Osteocyte (in vitro differentiated cells): ENCODE measurements at places on chromosomes 4 and X. TPM values are rescaled to one million over a fixed set of nuclear protein-coding genes. Genes with fewer than 3 reads are reported as not detected.

- no peaks in the 10 kb centered on the region for H3K36me3 ChIP-seq
- H3K27ac ChIP-seq = no peak overlapping the region
- DNase-seq = no peak
- H3K4me3 ChIP-seq = no peak overlapping the region
- no peaks in the 10 kb centered on the region for H3K27me3 ChIP-seq
- H3K4me1 ChIP-seq = peaks cover 16% of the 10 kb centered on the region
Measured at GRCh38 chrX:9878146-9878820, 88.9 kb upstream of the CLDN34 start.

- no peak overlapping the region for H3K4me3 ChIP-seq
- no peak for DNase-seq
- peak overlapping the region; percentile 15 for H3K27ac ChIP-seq
- H3K4me1 ChIP-seq = peaks cover 59% of the 10 kb centered on the region
Measured at GRCh38 chr4:82367438-82368097, 6.2 kb downstream of the HNRNPD start.

GRCh38 chr4:72073816-72074215 lies 42.0 kb downstream of the NPFFR2 start:
- H3K4me3 ChIP-seq = no peak overlapping the region
- H3K36me3 ChIP-seq = no peaks in the 10 kb centered on the region
- H3K4me1 ChIP-seq = no peaks in the 10 kb centered on the region
- peaks cover 13% of the 10 kb centered on the region for H3K27me3 ChIP-seq

The TMPRSS11D gene
- not detected in 2 replicates for total RNA-seq

- H3K27ac ChIP-seq = no peak overlapping the region
- DNase-seq = no peak
- no peaks in the 10 kb centered on the region for H3K27me3 ChIP-seq
- no peak overlapping the region for H3K4me3 ChIP-seq
- peaks cover 18% of the 10 kb centered on the region for H3K4me1 ChIP-seq
- H3K36me3 ChIP-seq = no peaks in the 10 kb centered on the region
Measured at GRCh38 chr4:16770710-16771285, 127.6 kb downstream of the LDB2 start.

The CASP6 gene
- 19.8 and 23.3 TPM in 2 replicates for total RNA-seq

- H3K36me3 ChIP-seq = peaks cover 2% of the 10 kb centered on the region
- peaks cover 13% of the 10 kb centered on the region for H3K4me1 ChIP-seq
Measured at GRCh38 chr4:173538148-173538908, 8.3 kb upstream of the HAND2 start.

GRCh38 chr4:180335566-180335965 lies 1907.6 kb upstream of the TENM3 start:
- no peak overlapping the region for H3K27ac ChIP-seq
- no peaks in the 10 kb centered on the region for H3K36me3 ChIP-seq
- no peak overlapping the region for H3K4me3 ChIP-seq
- peaks cover 28% of the 10 kb centered on the region for H3K4me1 ChIP-seq

The PDGFRA gene
- total RNA-seq = 214 and 232 TPM in 2 replicates

- H3K4me3 ChIP-seq = no peak overlapping the region
- no peak overlapping the region for H3K27ac ChIP-seq
- H3K27me3 ChIP-seq = peaks cover 2% of the 10 kb centered on the region
- peak; percentile 53 for DNase-seq
Measured at GRCh38 chr4:17701882-17702281, 79.5 kb downstream of the FAM184B start.

DNA sequence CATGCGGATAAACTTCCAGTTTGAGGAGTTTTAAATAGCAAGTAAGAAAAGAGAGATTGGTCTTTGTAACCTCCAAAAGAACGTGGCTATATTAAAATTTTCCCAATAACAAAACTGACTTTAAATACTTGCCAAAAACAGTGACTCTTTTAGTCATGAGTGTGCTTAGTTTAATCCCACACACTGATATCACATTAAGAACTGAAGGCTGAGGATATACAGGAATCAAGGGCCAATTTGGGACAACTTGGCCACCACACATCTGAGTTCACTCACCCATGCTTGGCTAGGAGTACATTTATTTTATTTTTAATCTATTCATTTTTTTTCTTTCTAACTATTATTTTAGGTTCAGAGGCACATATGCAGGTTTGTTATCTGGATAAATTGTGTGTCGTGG lies 110.2 kb downstream of the APBB2 start:
- peaks cover 4% of the 10 kb centered on the region for H3K4me1 ChIP-seq
- no peak overlapping the region for H3K27ac ChIP-seq
- no peaks in the 10 kb centered on the region for H3K27me3 ChIP-seq
- no peak overlapping the region for H3K4me3 ChIP-seq

- H3K27ac ChIP-seq = no peak overlapping the region
- H3K4me3 ChIP-seq = no peak overlapping the region
- no peak for DNase-seq
- no peaks in the 10 kb centered on the region for H3K4me1 ChIP-seq
Measured at GRCh38 chr4:11397819-11398610, 30.7 kb downstream of the HS3ST1 start.

DNA sequence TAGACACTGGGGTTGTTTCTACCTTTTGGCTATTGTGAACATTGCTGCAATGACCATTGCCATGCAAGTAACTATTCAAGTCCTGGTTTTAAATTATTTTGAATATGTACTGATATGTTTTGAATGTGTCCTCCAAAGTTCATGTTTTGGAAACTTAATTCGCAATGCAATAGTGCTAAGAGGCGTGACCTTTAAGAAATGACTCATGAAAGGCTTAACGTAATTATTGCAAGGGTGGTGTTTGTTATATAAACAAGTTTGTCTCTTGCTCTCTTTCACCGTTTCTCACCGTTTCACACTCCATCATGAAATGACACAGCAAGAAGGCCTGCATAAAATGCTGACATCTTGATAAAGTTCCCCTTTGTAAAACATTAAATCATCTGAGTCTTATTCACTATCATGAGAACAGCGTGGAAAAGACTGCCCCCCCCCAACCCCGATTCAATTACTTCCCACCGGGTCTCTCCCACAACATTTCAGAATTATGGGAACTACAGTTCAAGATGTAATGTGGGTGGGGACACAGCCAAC lies 506.9 kb upstream of the FAM47C start:
- no peak overlapping the region for H3K4me3 ChIP-seq
- H3K27me3 ChIP-seq = no peaks in the 10 kb centered on the region
- H3K36me3 ChIP-seq = no peaks in the 10 kb centered on the region
- no peak overlapping the region for H3K27ac ChIP-seq
- H3K4me1 ChIP-seq = no peaks in the 10 kb centered on the region
- DNase-seq = no peak

The MED12 gene
- 50.3 and 58.5 TPM in 2 replicates for total RNA-seq

The ZAR1 gene
- not detected in 2 replicates for total RNA-seq

DNA sequence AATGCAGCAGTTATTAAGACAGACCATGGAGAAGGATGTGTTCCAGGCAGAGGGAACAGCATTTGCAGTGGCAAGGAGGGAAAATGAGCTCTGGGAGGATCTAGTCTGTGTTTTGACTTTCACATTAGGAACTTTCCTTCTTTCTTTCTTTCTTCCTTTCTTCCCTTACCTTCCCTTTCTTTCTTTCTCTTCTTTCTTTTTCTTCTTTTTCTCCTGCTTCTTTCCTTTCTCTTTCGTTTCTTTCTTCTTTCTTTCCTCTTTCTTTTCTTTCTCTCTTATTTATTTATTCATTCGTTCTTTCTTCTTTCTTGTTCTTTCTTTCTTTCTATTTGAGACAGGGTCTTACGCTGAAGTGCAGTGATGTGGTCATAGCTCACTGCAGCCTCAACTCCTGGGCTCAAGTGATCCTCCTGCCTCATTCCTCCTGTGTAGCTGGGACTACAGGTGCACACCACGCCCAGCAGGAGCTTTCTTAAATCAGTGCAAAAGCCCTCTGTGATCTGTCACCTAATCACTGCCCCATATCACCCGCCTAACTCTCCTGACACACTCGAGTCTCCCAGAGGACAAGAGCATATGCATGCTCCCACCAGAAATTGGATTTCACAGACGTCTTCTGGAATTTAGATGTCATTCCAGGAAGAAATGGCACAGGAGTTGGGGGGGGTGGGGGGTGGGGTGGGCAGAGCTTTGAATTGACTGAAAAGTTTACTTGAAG lies 15.4 kb upstream of the SPATA4 start:
- no peaks in the 10 kb centered on the region for H3K36me3 ChIP-seq
- H3K4me3 ChIP-seq = no peak overlapping the region
- H3K27ac ChIP-seq = no peak overlapping the region
- H3K4me1 ChIP-seq = no peaks in the 10 kb centered on the region
- H3K27me3 ChIP-seq = peaks cover 4% of the 10 kb centered on the region

DNA sequence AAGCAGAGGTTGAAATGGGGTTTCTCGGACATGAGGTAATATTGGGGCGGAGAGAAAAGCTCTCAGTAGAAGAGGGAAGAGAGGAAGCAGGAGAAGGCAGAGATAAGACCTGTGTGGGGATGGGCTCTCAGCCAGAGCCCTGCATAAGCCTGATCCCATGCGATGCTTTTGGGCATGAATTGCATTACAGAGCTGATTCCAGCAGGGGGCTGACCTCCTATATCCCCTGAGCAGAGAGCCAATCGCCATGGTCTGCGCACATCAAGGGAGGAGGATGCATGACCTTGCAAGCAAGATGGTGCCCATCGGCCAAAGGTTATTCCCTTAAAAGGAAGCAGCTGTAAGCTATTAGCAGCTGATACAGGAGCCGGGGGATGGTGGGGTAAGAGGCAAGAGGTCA lies 7.6 kb downstream of the ANOS1 start:
- peaks cover 17% of the 10 kb centered on the region for H3K27me3 ChIP-seq
- no peak overlapping the region for H3K4me3 ChIP-seq
- H3K27ac ChIP-seq = no peak overlapping the region
- DNase-seq = no peak
- H3K36me3 ChIP-seq = no peaks in the 10 kb centered on the region

The PRRG1 gene
- total RNA-seq = 8.8 and 9.8 TPM in 2 replicates

DNA sequence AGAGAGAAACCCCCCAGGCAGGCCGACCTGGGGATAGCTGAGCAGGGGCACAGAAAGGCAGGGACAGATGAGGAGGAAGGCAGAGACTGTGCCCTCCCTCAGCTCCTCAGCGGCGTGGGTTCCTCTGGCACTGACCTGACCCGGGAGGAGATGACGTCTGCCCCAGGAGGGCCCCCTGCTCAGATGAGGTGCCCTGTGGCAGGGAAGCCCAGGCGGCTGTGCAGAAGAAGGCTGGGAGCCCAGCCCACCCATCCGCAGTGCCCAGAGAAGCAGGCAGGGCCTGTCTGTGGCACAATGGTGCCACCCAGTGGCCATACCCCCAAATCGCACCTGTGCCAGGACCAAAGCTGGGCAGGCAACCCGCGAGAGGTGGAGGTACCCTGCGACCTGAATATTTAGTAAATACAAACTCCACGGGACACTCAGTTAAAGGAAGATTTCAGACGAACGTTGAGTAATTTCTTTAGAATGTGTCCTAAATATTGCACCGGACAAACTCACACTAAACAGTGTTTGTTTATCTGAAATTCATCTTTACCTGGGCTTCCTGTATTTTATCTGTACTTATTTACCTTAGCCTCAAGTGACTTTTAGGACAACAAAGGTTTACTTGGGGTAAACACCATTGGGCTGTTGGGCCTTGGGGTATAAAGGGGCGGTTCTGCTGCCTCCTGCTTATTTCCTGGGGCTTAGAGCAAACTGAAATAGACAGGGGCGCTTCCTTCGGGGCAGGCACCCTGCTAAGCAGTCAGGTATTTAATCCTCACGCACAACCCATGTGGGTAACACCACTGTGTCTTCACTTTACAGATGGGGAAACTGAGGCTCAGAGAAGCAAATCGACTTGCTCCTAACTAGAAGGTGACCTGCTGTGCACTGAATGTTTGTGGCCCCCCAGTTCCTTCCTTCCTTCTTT lies 46.5 kb upstream of the HMX1 start:
- H3K4me1 ChIP-seq = no peaks in the 10 kb centered on the region
- H3K27ac ChIP-seq = no peak overlapping the region
- peaks cover 5% of the 10 kb centered on the region for H3K27me3 ChIP-seq
- H3K4me3 ChIP-seq = no peak overlapping the region
- no peaks in the 10 kb centered on the region for H3K36me3 ChIP-seq

DNA sequence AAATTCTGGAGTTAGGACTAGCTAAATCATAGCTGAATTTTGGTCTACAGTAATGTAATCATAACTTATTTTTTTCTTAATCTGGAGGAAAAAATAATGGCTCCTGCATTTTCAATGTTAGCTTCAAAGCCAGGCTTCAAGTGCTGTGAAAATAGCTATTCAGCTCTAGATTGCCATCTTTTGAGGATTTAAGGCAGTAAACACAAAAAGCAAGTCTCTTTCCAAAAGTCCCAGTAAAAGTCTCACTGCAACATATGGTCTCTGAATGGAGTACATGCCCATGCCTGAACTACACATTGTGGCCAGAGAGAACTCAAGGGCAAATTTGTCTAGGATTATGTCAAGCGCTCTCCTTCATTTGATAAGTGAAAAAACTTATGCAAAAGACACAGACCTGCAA lies 720.9 kb downstream of the FSTL5 start:
- DNase-seq = no peak
- no peak overlapping the region for H3K4me3 ChIP-seq
- H3K27me3 ChIP-seq = peaks cover 12% of the 10 kb centered on the region
- H3K36me3 ChIP-seq = no peaks in the 10 kb centered on the region
- no peaks in the 10 kb centered on the region for H3K4me1 ChIP-seq

DNA sequence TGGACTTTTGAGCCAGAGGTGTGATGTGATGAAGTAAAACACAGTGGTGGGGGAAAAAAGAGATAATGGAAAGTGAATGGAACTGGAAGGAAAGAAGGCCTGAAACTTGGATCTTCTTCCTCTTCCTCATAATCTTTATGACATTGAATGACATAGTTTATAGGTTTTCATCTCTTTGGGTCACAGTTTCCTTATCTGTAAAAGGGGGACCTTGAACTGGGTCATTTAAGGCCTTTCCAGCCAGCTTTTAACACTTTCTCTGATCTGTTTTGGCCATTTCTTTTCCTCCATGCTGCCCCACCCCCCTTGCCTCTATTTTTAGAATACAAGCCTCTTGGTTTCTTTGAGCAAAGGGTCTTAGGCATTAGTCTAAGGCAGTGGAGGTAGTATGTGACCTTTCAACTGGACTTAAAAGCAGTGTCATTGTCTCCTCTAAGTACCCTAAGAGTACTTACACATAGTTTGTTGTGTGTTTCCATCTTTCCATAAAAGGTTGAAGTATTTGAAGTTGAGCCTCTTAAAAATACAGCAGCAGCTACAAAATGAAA lies 7.8 kb downstream of the CPEB2 start:
- H3K27ac ChIP-seq = peak overlapping the region; percentile 79
- DNase-seq = no peak
- H3K4me3 ChIP-seq = peak overlapping the region; percentile 65
- H3K27me3 ChIP-seq = no peaks in the 10 kb centered on the region
- peaks cover 71% of the 10 kb centered on the region for H3K4me1 ChIP-seq
- H3K36me3 ChIP-seq = peaks cover 48% of the 10 kb centered on the region

DNA sequence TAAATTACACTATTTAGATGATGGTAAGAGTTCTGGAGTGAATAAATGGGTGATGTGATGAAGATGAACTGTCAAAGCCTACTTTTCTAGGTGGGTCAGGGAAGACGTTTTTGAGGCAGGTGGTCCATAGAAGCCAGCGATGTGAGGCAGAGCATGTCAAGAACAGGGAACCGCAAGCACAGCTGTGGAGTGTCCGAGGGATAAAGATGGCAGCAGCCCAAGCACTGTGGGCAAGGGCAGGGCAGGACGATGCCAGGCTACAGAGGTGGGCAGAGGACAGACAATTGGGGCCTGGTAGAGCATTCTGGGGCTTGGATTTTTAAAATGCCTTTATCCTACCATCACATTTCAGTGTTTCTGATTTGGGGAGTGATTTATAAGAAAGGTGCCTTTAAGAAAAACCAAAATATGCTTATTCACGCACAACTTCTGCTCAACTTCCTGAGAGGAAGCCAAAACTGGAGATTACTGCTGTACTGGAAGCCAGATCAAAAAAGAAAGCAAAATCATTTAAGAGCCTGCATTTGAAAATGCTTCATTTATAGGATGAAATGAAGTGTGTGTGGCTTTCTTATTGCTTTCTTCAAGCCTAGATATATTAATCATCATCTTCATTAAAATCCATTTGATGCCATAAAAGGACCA lies 119.0 kb upstream of the WDR17 start:
- peaks cover 23% of the 10 kb centered on the region for H3K27me3 ChIP-seq
- H3K36me3 ChIP-seq = no peaks in the 10 kb centered on the region
- no peak overlapping the region for H3K4me3 ChIP-seq
- DNase-seq = no peak
- no peaks in the 10 kb centered on the region for H3K4me1 ChIP-seq
- no peak overlapping the region for H3K27ac ChIP-seq
